ENCODE measurements at places on chromosomes 2 and 18.

- DNase-seq = no peak
These were observed 133.7 kb downstream of the COL6A3 start for GRCh38 chr2:237280229-237280628.

DNA sequence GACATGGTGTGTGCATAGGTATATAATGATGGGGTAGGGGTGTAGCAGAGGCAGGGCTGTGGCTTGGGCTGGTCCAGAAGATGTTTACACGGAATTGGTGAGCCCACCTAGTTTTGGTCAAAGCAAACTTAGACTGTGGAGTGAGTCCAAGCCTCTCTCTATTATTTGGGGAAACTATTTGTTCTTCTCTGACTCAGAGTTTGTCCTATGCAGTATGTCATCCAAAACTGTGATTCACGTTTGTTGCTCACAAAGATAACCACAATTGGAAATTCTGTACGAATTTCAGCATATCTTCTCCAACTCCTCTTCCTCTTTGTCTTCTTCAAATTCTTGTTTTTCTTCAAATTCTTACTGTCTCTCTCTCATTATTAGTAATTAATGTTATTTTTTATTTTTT, 292.9 kb downstream of the XIRP2 start:
- DNase-seq = no peak

GRCh38 chr18:25630682-25631081, 278.7 kb upstream of the ZNF521 start:
- no peak for DNase-seq

GRCh38 chr2:144511937-144512336, 8.0 kb downstream of the ZEB2 start:
- DNase-seq = no peak

DNA sequence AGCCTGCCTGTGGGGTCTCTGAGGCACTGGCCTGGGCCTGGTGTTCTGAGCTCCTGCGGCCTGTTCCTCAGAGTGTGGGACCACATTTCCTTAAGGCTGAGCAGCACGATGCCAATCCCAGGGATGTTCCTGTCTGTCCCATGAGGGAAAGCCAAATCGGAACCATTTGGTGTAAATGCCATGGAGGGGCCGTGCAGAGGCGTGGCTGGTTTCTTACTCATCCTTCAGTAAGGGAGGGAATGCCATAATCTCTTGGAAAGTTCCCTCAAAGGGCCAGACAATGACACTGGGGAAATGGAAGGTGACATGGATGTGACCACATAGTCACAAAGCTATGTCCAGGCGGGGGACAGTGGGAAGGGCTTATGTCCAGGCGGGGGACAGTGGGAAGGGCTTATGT, 14.4 kb upstream of the PTMA start:
- no peak for DNase-seq

GRCh38 chr18:40124107-40124506, 1830.9 kb upstream of the PIK3C3 start:
- peak; percentile 1 for DNase-seq

GRCh38 chr2:233350708-233351107, 3.6 kb upstream of the DGKD start:
- DNase-seq = peak; percentile 99

DNA sequence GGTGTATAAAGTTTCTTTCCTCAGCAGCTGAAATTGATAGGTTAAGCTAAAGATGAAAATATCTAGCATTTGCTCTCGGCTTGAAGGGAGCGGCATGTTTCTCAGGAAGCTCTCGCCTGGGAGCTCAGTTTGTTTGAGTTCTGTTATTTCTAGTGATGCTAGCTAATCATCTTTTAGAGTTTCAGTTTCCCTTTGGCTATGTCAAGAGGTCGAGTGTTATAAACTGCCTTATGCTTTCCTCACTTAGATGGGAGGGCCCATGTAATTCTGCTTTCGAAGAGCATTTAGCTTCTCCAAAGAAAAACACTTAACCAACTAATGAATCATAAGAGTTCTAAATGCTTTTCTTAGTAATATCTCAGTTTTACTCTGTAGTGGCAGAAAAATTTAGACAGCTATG, 33.6 kb downstream of the PLCL1 start:
- no peak for DNase-seq

- DNase-seq = no peak
These were observed 308.1 kb upstream of the CYRIA start for GRCh38 chr2:16973586-16974286.

- DNase-seq = no peak
These were observed 337.5 kb downstream of the GULP1 start for GRCh38 chr2:188628989-188629752.

- no peak for DNase-seq
These were observed 11.9 kb downstream of the ZC3H15 start for GRCh38 chr2:186497928-186498327.

DNA sequence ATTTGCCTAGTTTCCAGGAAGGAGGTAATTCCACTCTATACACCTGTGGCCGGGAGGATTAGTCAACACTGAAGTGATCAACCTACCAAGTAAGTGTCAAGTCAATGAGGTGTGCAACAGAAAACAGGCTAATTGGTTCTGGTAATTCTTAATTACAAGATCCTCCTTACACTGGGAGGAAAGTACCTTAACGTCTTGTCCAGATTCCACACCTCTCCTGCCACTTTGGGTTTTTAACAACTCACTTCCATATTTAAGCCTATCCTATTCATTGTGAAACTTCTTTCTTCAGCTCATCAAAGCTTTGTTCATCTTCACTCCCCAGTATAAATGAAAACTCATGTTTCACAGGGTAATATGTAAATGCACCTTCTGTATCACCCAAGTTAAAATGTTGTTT, 22.0 kb upstream of the MAP4K4 start:
- DNase-seq = no peak

DNA sequence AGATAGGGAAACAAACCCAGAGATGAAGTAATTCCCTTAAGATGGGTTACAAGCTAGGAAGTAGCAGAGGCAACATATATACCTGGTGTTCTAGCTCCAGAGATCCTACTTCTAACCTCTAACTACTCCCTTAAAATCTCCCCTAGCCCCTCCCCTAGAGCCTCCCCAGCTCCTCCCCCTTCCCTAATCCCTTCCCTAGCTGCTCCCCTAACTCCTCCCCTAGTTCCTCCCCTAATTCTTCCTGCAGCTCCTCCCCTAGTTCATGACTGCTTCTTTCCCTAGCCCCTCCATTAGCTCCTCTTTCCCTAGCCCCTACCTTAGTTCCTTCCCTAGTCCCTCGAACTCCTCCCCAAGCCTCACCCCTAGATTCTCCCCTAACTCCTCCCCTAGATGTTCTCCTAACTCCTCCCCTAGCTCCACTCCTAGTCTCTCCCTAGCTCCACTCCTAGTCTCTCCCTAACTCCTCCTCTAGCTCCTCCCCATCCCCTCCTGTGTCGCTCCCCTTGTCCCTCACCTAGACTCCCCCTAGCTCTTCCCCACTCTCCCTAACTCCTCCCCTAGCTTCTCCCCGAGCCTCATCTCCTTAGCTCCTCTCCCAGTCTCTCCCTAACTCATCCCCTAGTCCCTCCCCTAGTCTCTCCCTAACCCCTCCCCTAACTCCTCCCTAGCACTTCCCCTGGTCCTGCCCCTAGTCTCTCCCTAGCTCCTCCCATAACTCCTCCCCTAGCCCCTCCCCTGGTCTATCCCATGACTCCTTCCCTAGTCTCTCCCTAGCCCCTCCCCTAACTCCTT, 108.9 kb downstream of the CD226 start:
- DNase-seq = peak; percentile 34

DNA sequence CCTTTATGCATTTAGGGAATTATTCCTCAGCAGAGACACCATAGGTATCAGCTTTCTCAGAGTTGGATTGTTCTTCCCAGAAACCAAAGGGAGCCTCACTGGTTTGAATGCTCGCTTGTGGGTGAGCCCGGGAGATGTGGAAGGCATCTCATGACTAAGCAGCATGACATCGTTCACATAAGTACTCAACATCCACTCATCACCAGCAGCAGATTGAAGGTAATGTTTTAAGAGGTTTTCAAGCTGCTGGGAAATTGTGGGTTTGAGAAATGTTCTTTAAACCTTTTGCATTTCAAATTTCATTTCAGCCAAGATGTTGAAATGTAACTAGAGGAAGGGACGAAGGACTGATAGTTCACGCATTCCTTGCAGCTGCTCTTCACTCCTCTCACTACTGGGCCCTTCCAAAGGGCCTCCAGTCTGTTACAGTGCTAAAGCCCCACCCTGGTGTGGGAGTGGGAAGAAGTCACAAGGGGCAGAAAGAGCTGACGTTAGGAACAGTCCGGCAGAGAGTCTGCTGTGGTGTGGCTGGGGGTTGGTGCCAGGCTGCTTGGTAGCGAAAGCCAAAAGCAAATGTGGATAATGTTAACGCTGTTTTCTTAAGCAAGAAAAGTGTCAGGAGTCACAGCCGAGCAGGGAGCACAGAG, 324.5 kb upstream of the EPHA4 start:
- peak; percentile 22 for DNase-seq

DNA sequence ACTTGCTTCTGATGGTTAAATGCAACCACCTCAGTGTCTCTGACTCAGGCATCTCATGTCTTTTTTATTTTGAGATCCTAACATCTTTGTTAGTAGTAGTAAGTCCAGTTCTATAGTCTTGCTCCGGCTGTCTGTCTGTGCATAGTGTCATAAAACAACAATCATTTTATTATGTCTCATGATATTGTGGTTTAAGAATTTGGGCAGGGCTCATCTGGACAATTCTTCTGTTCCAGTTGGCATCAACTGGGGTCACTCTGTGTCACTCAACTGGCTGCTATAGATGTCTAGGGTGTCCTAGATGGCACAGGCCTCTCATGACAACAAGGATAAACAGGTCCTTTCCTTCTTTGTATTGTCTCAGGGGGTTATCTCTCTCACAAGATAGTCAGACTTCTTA, 299.6 kb upstream of the ZNF521 start:
- no peak for DNase-seq

DNA sequence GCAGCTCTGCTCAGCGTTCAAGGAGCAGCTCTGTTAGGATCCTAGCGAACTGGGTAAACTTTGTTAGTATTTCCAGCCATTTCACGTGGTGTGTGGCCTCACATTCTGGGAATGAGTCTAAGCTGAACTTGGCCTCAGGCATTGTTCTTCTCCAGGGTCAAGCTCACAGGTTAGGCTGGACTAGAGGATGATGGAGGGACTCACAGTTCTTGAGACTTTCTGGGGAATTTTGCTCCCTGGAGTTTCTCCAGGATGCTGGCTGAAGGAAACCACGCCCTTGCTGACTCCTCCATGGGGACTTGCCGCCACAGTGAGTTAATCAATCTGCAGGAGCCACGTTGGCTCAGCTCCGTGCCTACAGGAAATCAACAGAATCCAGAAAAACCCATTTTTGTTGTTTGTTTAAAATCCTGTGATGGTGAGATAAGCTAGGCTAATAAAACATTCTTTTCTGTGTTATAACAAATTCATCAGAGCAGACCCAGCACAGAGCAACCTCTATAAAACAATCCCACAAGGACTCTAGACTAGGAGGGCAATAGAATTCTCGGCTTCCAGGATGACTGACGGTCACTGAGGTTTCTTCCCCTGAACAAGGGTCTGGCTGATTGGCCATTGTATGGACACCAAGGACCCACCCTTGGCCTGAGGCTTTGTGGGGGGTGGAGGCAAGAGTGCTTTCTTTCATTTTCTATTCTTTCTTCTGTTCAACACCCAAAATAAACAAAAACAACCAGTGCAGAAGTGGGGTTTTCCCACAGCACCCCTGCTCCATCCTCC, 12.6 kb downstream of the CNDP1 start:
- peak; percentile 2 for DNase-seq

DNA sequence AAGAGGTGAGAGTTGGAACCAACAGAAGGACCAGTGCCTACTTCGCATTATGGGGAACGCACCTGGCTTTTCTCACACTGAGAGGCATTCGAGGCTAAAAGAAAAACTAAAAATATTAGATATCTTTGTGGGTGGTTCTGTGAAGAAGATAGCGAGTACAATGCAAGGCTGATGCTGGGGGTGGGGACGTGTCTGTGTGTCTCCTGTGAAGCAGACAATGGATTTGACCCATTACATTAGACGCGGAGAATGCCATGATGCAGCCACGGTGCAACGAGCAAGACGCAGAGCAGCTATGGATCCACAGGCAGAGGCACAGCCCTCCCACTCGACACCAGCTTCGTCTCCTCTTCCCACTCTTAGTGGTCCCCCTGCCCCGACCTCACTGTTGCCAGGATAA, 61.0 kb downstream of the ADCY3 start:
- no peak for DNase-seq

- DNase-seq = no peak
These were observed 3.8 kb upstream of the TBR1 start for GRCh38 chr2:161412346-161412745.

GRCh38 chr18:12015416-12016062, 34.2 kb downstream of the IMPA2 start:
- DNase-seq = no peak

- DNase-seq = no peak
These were observed 1.2 kb upstream of the INPP5D start for GRCh38 chr2:233058717-233059546.

GRCh38 chr2:16119741-16120140, 179.4 kb downstream of the MYCN start:
- no peak for DNase-seq

GRCh38 chr18:48488388-48488850, 50.4 kb upstream of the CTIF start:
- DNase-seq = peak; percentile 29

DNA sequence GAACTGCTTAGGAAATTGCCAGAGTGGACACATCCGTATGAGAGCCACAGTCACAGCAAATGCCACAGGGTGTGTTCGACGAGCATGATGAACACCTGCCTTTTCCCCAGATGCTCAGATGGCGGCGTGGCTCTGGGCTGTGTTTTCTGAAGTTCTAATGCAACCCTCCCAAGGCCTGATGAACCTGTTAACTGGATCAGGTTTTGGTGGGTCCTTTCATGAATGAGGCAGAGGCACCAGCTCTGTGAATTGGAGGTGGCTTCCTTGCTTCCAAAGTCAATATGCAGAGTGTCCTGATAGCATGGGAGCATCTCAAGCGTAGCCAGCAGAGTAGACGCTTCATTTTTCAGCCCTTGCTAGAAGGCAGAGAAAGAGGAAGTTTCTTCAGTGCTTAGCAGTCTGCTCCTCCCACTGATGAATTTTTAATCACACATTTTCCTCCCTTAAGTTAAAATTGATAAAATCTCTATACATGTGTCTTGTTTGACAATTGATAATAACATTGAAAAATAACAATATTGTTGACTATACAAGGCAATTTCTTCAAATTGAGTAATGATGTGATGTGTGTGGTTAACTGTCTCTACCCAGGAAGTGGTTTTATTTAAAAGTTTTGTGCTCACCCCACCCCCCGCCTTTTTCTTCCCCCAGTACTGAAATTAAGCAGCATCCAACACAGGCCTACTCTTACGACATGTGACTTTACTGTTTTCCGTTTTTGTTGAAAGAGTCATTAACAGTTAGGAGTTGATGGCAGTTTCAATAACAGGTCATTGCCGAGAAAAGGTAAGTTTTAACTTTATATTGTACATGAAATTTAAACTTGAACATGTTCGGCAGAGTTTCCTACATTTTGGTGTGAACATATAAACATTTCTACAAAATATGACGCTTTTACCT, at the start of gene ARHGAP15:
ARHGAP15 (plus strand) TSS at position 739 of the 900 bp plus-strand sequence.
- DNase-seq = no peak

DNA sequence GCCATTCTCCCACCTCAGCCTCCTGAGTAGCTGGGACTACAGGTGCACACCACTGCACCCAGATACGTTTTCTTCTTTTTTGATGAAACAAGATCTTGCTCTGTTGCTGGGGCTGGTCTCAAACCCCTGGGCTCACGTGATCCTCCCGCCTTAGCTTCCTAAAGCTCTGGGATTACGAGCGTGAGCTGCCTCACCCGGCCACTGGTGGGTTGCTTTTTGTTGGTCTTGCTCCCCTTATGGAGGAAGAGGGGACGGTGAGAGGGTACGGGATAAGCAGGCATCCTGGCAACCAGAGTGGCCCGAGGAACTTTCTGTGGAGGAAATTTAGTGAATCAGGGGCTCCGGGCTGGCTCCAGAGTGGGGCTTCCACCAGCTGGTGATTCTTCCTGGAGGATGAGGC, 222.3 kb downstream of the HDAC4 start:
- DNase-seq = no peak

Data from H54 (cell line).